ENCODE measurements at places on chromosomes 6 and 20. TPM values are rescaled to one million over a fixed set of nuclear protein-coding genes. Genes with fewer than 3 reads are reported as not detected.

DNA sequence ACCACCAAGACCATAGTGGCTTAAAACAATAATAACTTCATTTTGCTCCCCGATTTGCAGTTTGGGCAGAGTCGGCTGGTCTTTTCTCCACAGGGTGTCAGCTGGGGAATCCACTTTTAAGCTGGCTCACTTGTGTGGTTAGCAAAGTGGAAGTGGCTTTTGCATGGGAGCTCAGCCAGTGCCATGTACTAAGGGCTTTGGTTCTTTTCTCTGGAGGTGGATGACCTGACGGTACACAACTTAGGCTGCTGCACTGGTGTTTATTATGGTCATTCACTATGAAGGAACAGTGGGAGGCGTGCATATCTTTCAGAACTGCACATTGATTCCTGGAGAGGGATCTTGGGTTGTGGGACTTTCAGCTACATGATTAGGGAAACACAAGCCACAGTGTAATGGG, 141.0 kb downstream of the OR2B2 start:
- H3K36me3 ChIP-seq: no peaks in the 10 kb centered on the region
- H3K4me3 ChIP-seq: no peak overlapping the region
- no peak for DNase-seq
- peaks cover 18% of the 10 kb centered on the region for H3K27me3 ChIP-seq

GRCh38 chr6:75178757-75179156, 27.1 kb downstream of the COL12A1 start:
- peaks cover 43% of the 10 kb centered on the region for H3K4me1 ChIP-seq
- H3K27ac ChIP-seq: no peak overlapping the region
- H3K36me3 ChIP-seq: peaks cover 69% of the 10 kb centered on the region
- no peak for DNase-seq
- H3K27me3 ChIP-seq: peaks cover under 1% of the 10 kb centered on the region

DNA sequence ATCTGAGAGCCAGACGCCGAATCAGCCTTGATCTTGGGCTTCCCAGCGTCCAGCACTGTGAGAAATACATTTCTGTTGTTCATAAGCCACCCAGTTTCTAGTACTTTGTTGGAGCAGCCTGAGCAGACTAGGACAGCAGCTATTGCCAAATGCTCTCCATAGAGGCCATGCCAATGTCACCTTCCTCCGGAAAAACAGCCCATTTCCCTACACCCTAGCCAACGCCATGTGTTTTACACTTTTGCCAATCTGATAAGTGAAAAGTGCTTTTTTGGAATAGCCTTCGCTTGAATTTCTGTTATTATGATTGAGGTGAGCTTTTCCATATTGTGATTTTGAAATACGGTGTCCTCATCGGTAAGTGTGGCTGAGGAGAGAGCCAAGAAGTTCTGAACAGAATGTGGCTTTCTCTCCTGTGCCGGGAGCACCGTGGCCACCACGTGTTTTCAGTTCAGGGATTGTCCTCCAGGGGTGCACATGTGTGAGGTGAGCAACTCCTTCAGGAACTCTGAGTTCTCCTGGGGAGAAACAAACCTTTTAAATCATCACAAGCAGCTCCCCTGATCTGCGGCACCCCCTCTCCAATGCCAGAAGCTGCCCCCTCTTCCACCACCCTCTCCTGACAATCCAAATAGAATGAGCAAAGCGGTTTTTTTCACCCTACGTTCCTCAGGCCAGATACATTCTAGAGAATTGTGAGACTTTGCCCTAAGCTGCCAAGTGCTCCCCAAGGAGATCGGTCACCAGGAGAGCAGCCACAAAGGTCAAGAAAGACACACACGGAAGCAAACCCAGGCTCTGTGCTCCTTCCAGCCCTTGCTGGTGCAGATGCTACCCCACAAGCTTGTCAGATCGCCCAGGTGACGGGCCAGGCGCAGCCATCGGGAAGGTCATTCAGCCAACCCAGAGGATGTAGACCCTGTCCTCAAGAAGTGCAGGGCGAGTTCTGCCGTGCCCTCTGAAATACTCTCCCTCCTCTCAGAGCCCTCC, 36.0 kb downstream of the TAF8 start:
- peaks cover 15% of the 10 kb centered on the region for H3K4me1 ChIP-seq
- DNase-seq: no peak
- peaks cover 3% of the 10 kb centered on the region for H3K27me3 ChIP-seq
- no peak overlapping the region for H3K27ac ChIP-seq
- H3K4me3 ChIP-seq: no peak overlapping the region

GRCh38 chr6:6714953-6715352, 126.4 kb downstream of the LY86 start:
- H3K27ac ChIP-seq: no peak overlapping the region
- peaks cover 16% of the 10 kb centered on the region for H3K27me3 ChIP-seq
- no peaks in the 10 kb centered on the region for H3K36me3 ChIP-seq

SPDEF gene
- total RNA-seq: not detected

All from HFFc6 (cell line).